ENCODE measurements at places on chromosomes 5 and 9.

DNA sequence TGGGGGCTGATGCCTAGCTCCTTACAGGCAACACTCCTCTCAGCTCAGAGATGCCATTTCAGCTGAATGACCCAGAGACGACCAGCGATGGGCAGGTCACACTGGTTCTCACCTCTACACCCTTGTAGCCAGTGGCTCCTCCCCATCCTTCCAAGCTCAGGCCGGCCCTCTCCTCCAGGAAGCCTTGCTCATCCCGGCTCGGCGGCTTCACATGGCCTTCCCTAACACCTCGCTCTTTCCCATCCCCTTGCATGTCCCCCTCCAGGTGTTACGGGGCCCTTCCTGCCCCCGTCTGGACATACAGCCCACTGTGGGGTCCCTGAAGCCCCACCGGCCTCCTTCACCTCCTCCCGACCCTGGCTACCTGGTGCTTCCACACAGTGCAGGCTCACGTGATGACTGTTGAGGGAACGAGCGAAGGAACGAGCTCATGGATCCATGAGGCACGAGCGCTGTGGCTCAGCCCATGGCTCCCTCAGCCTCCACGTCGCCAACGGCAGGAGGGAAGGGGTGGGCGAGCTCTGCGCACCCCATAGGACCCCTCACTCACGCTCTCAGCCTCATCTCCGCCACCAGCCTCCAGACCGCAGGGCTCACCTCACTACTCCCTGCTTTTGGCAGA is 45.7 kb downstream of the SARDH start:
- DNase-seq = no peak

DNA sequence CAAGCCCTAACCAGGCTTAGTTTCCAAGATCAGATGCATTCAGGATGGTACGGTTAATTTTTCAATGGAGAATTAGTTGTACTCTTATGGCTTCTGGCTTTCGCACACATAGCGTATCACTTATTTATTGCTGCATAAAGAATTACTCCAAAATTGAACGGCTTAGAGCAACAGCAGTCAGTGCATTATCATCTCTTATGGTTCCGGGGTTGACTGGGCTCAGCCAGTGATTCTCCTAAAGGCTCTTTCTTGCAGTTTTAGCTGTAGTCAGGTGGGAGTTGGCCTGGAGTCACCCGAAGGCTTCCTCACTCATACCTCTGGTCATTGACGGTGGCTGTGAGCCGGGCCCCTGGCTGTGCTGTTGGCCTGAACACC is 595 bp upstream of the GRHPR start:
- no peak for DNase-seq

GRCh38 chr5:91848453-91848852 is 465.3 kb upstream of the ARRDC3 start:
- DNase-seq = no peak

GRCh38 chr5:102481054-102481715 is 17.6 kb downstream of the SLCO6A1 start:
- DNase-seq = no peak

- DNase-seq = no peak
Measured at GRCh38 chr5:73641811-73642210, 15.8 kb downstream of the ARHGEF28 start.

- DNase-seq = no peak
Measured at GRCh38 chr5:61280205-61280604, 51.9 kb upstream of the ZSWIM6 start.

DNA sequence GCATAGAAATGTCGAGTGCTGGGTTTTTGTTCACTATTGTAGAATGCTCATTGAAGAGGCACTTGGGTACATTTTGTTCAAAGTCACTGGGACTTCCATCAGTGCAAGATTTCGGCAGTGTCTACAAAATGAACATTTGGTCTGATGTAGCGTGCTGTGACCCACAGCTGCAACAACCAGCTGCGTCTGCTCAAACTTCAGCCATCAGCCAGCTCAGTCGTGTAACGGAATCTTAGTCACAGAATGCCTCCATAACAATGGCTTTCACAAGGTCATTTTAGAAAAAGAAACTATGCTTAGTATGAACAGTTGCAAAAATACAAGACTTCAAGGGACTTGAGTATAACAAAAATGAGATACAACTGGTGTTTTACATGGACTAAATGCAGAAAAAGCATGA is 828.1 kb upstream of the GRAMD2B start:
- no peak for DNase-seq

DNA sequence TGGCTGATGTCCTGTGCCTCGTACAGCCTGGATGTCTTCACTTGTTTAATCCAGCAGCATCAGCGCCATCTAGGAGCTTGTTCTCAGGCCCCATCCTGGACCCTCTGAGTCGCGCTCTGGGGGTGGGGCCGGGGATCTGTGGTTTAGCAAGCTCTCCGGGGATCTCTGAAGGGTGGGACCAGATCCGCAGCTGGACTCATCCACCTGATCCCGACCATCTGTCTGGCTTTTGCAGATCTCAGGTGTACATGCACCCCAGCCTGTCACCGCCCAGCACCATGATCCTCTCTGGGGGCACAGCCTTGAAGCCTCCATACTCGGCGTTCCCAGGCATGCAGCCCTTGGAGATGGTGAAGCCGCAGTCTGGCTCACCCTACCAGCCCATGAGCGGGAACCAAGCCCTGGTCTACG is 15.1 kb upstream of the POMT1 start:
- no peak for DNase-seq

- DNase-seq = no peak
Measured at GRCh38 chr9:97543561-97543960, 42.1 kb downstream of the TMOD1 start.

DNA sequence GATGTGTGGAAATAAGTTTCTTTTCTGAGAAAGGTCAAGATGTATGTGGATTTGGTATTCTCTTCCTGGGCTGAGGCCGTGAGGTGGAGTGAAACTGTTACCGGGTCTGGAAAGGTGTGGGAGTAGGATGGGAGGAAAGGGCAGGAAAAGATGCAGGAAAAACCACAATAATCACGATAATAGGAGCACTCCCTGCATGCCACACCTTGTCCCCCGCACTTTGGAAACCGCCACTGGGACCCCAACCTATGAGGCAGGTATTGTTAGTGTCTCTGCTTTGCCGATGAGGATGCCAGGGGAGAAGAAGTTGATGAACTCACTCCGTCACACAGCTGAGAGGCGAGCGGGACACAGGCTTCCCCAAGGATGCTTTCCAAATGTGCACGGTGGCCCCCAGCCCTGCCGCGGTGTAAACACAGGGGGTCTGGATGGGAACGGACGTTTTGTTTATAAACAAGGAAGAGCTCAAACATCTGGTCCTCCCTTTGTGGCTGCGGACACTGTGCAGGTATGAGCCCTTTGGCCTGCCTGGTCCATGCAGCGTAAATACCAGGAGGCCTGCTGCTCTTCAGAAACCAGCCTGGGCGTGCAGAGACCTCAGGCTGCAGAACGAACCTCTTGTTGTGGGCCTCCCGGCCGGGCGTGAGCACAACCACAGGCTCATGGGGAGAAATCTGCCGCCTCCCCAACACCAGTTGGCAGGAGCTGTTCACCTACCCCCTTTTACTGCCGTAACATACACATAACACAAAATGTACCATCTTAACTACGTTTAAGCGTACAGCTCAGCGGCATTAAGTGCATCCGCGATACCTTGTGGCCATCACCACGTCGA is 126.7 kb downstream of the COL23A1 start:
- DNase-seq = no peak

DNA sequence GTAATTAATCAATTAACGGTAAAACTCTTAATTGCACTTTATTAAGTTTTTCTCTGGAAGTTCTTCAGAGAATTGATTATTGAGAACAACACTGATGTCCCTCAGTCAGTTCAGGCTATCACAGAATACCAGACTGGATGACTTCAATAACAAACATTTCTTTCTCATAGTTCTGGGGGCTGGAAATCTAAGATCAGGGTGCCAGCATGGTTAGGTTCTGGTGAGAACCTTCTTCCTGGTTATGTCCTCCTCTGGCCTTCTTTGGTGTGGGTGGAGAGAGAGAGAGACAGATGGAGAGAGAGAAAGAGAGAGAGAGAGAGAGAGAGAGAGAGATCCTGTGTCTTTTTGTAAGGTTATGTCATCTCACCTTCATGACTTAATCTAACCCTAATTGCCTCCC is 71.4 kb upstream of the DAP start:
- no peak for DNase-seq

DNA sequence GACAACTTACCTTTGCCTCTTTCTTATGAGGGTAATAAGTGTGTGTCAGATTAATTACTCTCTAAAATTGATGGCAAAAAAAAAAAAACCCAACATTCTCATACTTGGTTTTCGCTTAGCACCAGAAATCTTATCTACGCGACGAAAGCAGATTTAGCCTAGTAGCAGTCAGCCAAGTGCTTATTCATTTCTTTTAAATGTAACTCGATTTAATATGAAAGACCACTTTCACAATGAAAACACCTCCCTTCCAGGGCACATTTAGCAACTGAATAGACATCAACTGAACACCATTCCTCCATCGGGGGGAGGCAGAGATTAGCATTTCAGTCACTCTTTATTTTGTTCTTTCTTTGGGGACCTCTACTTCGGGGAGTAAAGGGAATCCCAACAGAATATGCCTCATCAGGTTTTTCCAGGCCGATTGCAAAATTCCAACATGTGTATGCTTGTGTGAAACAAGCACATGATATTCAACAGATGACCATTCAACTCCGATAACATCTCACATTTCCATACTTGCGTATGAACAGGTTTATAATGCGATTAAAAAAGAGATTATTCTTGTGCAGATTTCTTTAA is 124.1 kb upstream of the RETREG1 start:
- DNase-seq = no peak

- DNase-seq = no peak
Measured at GRCh38 chr5:124057724-124058231, 545.8 kb downstream of the CSNK1G3 start.

GRCh38 chr5:57316798-57317327 is 143.0 kb downstream of the GPBP1 start:
- DNase-seq = no peak

- DNase-seq = no peak
Measured at GRCh38 chr9:715300-715699, 126.2 kb upstream of the DMRT1 start.

DNA sequence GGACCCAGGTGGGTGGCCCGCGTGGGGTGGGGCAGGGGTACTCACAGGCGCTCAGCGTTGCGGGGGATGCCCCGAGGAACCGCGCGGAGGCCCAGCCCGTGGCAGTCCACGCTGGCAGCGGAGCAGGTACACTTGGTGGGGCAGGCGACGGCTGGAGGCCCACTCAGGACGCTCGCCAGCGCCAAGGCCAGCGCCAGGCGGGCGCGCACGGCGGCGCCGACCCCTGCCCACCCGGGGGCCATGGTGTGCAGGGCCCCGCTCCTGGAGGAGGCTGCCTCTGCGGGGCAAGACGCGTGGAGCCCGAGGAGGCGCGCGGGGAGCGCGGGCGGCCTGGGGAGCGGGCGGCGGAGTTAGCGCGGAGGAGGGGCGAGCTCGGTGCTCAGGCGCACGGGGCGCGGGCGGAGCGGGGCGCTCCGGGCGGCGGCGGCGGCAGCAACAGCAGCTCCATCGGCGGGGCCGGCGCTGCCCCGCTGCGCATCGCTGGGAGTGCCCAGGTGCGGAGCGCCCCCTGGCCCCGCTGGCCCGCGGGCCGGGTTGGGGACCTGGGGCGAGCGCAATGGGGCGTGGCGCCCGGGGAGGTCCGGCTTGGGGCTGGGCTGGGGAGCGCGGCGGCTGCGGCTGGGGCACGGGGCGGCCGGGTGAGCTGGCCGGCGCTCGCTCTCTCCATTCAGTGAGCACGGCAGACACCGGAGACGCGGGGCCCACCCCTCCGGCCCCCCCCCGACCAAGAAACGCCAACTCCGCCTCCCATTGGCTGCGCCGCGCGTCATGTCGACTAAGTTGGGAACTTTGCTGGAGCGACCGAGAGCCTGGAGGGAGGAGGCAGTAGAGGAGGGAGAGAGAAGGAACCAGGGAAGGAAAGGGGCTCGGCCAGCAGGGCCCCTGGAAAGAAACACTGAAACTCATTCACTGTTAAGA is at the start of gene SLIT3:
Gene SLIT3, minus strand, starts transcription at position 672 of the 918 bp plus-strand sequence. Its CDS starts 430 bp downstream, at position 242.
- no peak for DNase-seq

GRCh38 chr5:107289030-107289714 is 381.6 kb downstream of the EFNA5 start:
- DNase-seq = no peak

- DNase-seq = no peak
Measured at GRCh38 chr5:177382423-177383029, 1.7 kb upstream of the SLC34A1 start.

GRCh38 chr5:96636046-96636445 is 26.1 kb upstream of the CAST start:
- DNase-seq = no peak

GRCh38 chr5:77915346-77915745 is 139.2 kb upstream of the TBCA start:
- DNase-seq = no peak

GRCh38 chr9:117411547-117411946 is 3.3 kb downstream of the ASTN2 start:
- DNase-seq = no peak

GRCh38 chr9:137787786-137788505 is 89.6 kb upstream of the CACNA1B start:
- DNase-seq = no peak

DNA sequence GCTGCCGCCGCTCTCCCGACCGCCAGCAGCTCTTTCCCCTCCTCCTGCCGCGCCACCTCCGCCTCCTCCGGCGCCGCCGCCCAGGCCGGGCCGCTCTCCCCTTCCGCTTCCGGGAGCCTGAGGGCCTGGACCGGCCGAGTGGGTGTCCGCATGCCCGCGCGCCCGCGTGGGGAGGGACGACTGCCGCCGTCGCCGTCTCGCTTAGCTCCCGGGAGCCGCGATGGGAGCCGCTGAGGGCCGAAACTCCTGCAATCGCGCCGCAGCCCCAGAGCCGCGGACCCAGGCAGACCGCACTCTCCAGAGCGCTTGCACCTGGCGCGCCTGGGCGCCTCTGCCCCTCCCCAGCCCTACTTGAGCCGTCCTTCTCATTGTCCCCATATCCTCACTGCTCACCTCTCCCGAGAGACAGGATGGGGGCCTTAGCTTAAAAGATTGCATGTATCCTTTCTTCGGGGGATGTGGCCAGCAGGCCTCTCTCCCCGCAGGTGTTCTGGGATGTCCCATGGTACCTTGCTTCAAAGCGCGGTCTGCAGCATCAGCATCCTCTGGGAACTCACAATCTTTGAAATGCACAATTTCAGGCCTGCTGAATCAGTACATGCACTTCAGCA is at the start of gene ZDHHC21:
Gene ZDHHC21, minus strand, starts transcription at position 182 of the 611 bp plus-strand sequence. CDS start 19,092 bp downstream, outside the sequence.
- DNase-seq = peak; percentile 60

DNA sequence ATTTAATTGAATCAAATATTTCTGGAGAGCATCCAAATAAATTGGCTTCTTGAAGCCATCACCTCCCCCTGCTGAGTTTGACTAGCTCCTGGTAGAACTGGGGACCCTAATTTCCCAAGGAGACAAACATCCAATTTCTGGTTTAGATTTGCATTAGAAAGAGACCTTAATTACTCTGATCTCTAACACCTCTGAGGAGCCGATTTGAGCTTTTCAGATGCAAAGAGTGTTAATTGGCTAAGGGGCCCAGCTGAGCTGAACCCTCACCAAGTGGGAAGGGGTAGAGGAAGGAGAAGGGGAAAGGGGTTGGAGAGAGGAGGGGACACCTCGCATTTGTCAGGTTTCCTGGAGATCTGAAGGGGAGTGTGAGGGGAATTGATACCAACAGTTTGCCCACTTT is 145.4 kb upstream of the SHB start:
- no peak for DNase-seq
